BJ (cell line): ENCODE measurements at places on chromosomes 6 and 20.

DNA sequence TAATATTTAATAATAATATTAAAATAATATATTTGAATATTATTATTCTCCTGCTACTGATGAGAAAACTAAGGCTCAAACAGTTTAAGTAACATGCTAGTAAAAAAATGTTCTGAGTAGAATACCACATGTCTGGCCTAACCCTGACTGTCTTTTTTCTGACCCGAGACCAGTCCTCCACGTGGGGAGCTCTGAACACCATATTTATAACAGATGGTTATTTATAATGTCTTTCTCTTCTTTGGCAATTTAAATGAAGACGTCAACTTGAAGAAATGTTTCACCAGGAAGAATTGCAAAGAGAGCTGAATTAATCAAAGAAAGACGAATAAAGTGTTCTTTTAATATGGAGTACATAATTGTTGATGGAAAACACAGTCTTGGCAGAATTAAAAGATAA lies 82.0 kb downstream of the SLC22A3 start:
- DNase-seq = peak; percentile 4

- no peak for DNase-seq
Measured at GRCh38 chr6:121302882-121303281, 31.4 kb downstream of the TBC1D32 start.

GRCh38 chr6:6569096-6569810 lies 19.3 kb upstream of the LY86 start:
- DNase-seq = no peak

DNA sequence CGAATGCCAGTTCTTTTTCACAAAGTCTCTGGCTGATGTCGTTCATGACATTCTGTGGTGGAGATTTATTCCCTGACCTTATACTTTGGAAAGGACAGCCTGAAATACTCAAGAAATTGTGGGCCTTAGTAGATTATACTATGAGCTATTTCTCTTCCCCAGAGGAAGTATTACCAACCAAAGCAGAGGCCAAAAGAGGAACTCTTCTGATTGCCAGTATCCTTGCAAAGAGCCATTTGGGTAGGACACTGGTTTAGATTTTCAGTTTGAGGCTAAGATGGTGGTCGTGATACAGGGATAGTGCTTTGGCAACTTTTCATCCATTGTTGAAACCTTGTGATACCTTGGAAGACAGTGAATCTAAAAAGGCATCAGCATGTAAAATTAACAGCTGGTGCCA lies 327.3 kb downstream of the HACE1 start:
- DNase-seq = no peak

GRCh38 chr6:166512567-166512966 lies 73.9 kb downstream of the RAMACL start:
- DNase-seq = no peak

DNA sequence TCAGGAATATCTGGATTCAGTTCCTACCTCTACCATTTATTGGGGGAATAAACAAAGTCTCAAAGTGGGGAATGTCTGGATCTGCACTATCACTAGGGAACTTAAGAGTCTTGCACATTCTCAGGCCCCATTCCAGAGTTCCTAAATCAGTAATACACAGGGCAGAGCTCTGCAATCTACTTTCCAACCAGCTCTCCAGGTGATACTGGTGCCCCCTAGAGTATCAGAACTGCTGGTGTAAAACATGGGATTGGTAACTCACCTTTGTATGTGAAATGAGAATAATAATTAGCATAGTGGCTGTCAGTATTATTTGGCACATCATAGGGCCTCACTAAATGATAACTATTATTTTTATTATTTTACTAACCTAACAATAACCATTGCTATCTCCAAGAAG lies 278.8 kb upstream of the IMPG1 start:
- no peak for DNase-seq

DNA sequence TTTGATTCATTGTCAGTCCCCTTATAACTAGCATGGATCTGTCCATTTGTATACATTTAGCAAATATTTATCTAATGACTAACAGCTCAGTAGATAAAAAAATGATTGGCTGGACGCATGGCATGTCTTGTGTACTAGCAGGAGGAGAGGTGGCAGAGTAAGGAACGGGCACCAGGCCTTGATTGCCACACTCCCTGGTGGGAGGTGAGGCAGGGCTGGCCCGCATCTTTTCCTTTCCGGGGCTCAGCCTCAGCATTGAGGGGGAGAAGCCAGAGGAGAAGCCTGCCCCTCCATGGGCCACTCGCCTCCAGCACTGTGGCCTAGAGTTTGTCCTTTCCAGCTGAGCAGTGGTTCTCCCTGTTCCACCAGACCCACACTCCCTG lies 84.9 kb upstream of the TMEM181 start:
- DNase-seq = no peak

DNA sequence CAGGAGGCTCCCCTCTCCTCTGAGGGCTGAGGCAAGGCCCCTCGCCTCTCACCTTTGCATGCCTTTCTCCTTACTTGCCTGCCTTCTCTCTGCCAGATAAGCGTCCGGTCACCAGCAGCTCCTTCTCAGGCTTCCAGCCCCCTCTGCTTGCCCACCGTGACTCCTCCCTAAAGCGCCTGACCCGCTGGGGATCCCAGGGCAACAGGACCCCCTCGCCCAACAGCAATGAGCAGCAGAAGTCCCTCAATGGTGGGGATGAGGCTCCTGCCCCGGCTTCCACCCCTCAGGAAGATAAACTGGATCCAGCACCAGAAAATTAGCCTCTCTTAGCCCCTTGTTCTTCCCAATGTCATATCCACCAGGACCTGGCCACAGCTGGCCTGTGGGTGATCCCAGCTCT lies 21.3 kb upstream of the PPARD start:
- no peak for DNase-seq

GRCh38 chr6:156068881-156069280 lies 613.2 kb upstream of the NOX3 start:
- DNase-seq = no peak
